CD4-positive, alpha-beta memory T cell (primary cell): ENCODE measurements at places on chromosomes 3 and 15.

DNA sequence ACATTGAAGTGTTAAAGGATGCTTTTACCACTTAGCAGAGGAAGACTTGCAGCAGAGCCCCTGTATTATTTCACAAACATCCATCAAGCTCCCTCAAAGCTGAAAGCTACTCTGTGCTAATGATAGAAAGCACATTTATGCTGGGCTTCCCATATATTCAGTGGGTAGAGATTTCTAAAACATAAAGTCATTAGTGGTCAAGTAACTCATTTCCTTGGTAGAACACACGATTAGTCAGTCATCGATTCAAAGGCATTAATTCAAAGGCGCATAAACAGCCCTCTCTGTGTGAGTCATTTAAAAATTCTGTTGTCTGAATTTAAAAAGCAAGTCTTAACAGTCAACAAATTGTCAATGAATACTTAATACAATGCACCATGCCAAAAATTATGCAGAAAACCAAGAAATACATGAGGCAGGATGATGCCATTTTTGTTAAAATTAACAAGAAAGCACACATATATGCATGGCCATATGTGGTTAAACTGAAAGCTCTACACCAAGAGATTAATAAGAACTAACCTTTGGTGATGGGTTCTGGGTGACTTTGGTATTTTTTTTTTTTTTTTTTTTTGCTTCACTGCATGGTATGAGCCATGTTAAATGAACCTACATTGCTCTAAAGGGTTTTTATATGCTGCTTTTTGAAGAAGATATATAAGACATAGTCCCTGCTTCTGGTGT, 61.7 kb downstream of the LDHAL6B start:
- DNase-seq: no peak

- DNase-seq: no peak
Measured at GRCh38 chr3:73259291-73259690, 197.8 kb downstream of the EBLN2 start.

DNA sequence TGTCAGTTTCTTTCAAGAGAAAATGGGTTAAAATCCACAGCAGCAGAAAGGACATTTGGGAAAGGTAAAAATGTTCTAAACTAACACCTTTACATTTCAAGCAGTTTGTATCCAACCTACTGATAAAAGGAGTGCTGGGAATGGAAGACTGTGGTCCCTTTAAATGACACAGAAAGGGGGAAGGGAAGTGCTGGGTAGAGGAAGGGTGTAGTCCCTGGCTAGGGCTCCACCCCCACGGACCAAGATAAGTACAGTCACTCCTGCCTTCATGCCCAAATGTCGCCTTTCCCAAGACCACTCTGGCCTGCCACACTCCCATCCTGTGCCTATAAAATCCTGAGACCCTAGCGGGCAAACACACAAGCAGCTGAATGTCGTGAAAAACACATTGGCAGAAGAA, 350.9 kb upstream of the POU1F1 start:
- DNase-seq: no peak

DNA sequence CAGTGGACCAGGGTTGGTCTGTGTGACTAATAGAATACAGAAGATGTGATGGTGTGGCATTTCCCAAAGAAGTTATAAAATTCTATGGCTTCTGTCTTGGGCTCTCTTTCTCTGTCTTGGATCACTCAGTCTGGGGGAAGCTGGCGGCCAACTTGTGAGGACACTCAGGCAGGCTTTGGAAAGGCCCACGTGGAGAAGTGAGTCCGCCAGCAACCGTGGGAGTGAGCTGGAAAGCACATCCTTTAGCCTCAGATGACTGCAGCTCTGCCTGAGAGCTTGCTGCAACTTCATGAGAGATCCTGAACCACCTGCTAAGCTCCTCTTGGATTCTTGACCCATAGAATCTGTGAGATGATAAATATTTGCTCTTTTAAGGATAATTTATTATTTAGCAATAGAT, 72.0 kb upstream of the RASGRP1 start:
- DNase-seq: no peak

DNA sequence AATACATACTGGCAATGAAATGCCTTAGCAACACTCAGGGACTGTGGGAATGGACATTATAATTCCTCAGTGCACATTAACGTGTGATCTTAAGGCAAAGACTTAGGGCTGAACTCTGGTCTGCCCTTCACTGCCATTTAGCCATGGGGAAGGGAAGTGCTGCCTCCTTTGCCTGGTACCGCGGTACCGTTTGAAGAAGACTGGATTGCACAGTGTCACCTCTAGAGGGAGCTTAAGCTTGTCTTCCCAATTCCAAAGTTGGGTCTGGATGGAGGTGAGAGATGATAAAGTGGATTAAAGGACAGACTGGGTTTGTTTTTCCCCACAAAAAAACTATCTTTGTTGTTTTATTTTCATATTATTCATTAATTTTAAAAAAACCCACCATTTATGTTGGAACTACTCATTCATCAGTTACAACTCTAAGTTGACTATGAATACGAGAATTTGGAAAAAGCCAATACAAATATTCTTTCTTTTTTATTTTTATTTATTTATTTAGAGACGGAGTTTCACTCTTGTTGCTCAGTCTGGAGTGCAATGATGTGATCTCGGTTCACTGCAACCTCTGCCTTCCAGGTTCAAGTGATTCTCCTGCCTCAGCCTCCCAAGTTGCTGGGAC, 60.0 kb upstream of the SYN2 start:
- DNase-seq: no peak

DNA sequence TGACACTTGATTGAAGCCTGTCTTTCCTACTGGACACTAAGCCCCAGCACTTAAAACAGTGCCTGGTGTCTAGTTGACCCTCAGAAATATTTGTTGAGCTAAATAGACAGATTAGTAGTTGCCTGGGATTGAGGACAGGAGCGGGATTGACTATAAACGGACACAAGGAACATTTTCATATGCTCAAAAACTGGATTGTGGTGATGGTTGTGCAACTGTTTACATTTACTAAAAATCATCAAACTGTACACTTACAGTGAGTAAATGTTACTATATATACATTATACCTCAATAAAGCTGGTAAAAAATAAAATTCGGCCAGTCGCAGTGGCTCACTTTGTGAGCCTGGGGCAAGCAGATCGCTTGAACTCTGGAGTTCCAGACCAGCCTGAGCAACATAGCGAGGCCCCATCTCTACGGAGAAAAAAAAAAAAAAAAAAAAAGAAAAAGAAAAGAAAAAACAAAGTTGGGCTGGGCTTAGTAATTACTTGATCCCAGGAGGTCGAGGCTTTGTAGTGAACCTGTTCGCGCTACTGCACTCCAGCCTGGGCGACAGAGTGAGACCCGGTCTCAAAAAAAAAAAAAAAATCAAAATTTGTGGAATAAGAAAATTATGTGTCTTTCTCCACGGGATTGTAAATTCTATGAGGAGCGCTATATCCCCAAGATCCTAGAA, 632 bp upstream of the IDH3A start:
- DNase-seq: no peak
